Common myeloid progenitor, CD34-positive (primary cell): ENCODE measurements at places on chromosomes 7 and 10.
A peak's percentile ranks its signal among the peaks of the same experiment; 100 is the strongest.

DNA sequence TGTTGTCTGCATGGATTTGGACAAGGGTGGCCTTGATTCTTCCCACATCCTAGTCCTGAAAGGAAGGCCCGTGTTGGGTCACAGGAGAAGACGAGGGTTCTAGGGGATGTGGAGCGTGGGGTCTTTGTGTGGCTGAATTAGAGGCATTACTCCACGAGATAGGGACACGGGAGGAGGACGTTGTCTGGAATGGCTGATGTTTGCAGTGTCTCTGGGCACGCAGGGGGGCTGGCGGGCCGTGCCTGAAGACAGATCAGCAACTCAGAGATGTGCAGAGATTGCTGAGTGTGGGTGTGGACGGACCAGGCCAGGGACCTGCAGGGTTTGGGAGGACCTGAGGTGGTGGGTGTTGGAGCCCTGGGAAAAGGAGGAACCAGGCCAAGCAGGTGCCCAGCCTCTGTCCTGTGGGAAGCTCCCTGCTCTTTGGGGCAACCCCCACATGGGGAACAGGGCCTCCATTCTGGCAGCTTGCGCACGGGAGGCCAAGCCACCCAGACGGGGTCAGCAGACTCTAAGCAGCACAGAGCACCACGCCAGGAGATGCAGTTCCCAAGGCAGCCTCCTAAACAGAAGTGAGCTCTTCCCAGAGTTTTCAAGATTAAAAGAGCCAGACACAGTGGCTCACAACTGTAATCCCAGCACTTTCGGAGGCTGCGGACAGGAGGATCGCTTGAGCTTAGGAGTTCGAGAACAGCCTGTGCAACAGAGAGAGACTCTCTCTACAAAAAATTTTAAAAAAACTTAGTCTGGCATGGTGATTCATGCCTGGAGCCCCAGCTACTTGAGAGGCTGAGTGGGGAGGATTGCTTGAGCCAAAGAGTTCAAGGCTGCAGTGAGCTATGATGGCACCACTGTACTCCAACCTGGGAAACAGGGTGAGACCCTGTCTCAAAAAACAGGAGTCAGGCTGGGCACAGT, 71.0 kb upstream of the GTF2I start:
- DNase-seq, result no peak

GRCh38 chr10:63692220-63692896, 171.2 kb downstream of the REEP3 start:
- DNase-seq, result no peak

GRCh38 chr10:78817361-78817760, 251.4 kb upstream of the ZMIZ1 start:
- DNase-seq, result peak; percentile 25

GRCh38 chr7:123824754-123825067, 20.3 kb upstream of the HYAL4 start:
- no peak for DNase-seq

GRCh38 chr7:40773656-40774055, 638.9 kb downstream of the SUGCT start:
- no peak for DNase-seq

DNA sequence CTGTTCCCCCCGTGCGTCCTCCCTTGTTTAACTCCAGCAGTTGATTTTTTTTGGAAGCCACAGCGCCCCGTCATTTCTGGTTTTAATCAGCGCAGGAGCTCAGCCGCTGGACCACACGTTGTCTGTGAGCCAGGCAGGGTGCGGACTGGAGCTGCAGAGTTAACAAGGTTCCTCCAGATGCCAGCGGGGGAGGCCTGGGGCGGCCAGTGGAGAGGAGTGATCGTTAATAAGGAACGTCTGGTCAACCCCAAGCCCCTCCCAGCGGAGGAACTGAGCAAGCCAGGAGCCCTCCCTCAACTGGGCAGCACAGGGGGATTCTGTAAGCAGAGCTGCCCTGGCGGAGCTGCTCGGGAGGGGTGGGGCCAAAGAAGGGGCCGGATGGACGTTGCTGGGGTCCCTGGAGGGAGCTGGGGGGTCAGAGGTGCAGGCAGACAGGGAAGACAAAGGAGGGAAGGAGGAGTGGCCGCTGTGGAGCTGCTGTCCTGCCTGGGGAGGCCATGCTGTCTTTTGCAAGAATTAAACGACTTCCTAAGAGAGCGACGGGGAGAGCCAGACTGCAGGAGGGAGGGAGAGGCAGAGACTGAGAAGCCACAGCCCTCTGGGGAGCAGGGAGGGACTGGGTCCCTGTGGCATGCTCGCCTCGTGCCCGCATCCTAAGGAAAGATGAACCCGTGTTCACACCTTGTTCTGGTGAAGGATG, 537.1 kb upstream of the FOXK1 start:
- DNase-seq, result peak; percentile 72
